ENCODE measurements at places on chromosomes 13 and 19.
A peak's percentile ranks its signal among the peaks of the same experiment; 100 is the strongest.

DNA sequence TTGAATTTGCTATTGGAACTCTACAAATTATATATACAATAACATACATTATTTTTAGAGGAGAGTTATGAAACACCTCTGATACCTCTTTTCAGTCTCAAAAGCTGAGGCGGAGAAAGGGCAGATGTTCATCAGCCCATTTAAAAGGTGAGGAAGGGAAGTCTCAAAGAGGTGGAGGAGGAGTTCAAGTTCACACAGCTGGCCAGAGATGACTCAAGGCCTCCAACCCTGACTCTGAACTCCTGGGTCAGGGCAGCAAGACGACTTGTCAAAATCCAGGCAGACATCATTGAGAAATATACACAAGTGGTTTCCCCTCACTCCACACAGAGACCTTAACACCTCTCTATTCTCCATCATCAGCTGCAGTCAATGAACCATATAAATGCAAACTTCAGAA is 2.1 kb downstream of the SIAH3 start:
- DNase-seq = no peak

GRCh38 chr19:5695649-5696195 is 5.6 kb downstream of the RPL36 start:
- DNase-seq = no peak

- DNase-seq = no peak
Measured at GRCh38 chr13:110665491-110666254, 40.2 kb downstream of the CARS2 start.

DNA sequence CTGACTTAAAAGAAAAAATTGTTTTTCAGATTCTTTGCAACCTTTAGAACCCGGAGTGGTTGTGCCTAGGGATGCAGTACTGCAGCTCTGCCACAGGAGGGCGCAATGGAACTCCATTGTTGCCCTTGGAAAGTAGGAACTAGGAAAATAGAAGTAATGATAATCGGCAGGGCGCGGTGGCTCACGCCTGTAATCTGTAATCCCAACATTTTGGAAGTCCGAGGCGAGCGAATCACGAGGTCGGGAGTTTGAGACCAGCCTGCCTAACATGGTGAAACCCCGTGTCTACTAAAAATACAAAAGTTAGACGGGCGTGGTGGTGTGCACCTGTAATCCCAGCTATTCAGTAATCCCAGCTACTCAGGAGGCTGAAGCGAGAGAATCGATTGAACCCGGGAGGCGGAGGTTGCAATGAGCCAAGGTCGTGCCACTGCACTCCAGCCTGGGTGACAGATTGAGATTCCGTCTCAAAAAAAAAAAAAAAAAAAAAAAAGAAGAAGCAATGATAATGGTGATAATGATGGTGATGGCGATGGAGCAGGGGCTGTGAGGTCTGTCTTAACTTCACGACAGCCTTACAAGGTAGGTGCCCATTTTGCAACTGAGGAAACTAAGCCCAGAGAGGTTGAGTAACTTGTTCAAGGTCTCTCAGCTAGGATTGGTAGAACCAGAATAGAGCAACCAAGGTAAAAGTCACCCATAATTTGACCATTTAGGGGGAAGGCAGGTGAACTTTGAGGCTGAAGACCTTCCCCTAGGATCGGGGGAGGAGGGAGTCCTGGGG is 5.5 kb upstream of the ADAMTS10 start:
- DNase-seq = peak; percentile 49

GRCh38 chr19:13483215-13483614 is 23.1 kb downstream of the CACNA1A start:
- DNase-seq = no peak

GRCh38 chr13:21796775-21797514 is 126.1 kb downstream of the FGF9 start:
- DNase-seq = no peak

DNA sequence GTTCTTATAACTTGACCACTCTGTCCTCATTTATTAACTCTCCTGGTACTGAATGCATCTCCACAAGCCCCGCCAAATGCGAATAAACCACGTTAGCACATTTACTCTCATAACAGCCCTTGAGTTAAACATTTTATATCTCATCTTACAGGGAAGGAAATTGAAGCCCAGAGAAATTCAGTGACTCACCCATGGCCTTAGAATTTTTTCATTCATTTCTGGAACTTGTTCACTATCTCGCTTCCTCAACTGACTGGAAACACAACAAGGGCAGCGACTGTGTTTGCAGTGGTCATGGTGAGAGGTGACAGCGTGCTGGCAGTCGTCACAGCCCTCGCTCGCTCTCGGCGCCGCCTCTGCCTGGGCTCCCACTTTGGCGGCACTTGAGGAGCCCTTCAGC is 39.5 kb downstream of the SERP2 start:
- DNase-seq = no peak

DNA sequence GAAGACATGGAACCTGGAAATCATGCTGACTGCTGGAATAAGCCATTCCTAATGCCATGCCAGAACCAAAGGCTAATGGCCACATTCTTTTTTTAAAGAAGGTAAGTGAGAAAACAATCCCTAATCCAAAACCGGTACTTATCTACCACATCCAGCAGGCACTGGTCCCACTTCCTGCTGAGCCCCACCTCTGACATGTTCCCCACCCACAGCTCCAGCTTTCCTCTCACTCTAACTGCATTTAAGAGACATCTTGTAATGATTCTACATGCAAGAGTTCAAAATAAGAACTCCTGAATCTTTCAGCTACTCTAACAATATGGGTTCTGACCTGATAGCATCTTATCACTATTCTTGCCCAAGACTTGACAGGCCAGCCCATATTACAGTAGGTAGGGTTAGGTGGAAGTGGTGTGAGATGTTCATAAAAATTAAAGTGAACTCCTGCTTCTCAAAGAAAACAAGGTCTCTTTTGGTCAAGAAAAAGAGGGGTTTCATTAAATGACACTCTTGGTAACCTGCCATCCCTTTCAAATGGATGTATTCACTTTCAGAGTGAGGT is 41.9 kb downstream of the N4BP2L2 start:
- no peak for DNase-seq

- DNase-seq = no peak
Measured at GRCh38 chr13:68984688-68985319, 1122.8 kb upstream of the ATXN8OS start.

- peak; percentile 45 for DNase-seq
Measured at GRCh38 chr19:4352701-4353121, 9.3 kb downstream of the MPND start.

GRCh38 chr13:80462567-80462966 is 121.6 kb upstream of the SPRY2 start:
- DNase-seq = no peak

DNA sequence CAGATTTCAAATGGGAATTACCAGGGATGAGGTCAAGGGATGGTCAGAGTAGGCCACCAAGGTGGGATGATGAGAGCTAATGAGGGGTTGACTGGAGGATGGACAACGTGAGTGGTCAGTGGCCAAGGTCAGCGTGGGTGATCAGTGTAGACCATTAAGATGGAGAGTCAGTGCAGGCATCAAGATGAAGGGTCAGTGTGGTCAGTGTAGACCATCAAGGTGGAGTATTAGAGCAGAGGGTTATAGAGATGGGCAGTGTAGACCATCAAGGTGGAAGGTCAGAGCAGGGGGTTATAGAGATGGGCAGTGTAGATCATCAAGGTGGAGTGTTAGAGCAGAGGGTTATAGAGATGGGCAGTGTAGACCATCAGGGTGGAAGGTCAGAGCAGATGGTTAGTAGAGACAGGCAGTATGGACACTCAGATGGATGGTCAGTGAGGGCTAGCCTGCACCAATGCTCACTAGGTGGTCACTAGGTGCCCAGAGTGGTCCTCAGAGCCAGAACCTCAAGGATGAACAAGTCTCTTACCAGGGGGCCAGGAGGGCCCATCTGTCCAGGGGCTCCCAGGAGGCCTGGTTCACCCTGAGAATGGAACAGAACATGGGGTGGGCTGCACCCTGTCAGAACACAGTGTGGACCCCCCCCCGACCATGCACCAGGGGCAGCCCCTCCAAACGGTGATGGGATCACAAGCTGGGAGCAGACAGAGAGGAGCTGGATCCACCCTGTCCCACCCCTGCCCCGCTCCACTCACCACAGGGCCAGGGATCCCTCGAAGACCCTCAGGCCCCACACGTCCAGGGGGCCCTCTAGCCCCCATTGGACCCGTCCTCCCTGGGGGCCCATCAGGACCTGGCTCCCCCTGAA is 32.7 kb upstream of the OLFM2 start:
- no peak for DNase-seq

GRCh38 chr13:94163535-94163934 is 315.9 kb downstream of the DCT start:
- no peak for DNase-seq

Measured in activated naive CD4-positive, alpha-beta T cell (primary cell).